Mammary epithelial cell (primary cell): ENCODE measurements at places on chromosomes 5 and 9.

- peak; percentile 39 for DNase-seq
Measured at GRCh38 chr9:106960258-106960657, 97.3 kb downstream of the ZNF462 start.

- DNase-seq, result no peak
Measured at GRCh38 chr9:89183146-89183545, 4.5 kb upstream of the SHC3 start.

DNA sequence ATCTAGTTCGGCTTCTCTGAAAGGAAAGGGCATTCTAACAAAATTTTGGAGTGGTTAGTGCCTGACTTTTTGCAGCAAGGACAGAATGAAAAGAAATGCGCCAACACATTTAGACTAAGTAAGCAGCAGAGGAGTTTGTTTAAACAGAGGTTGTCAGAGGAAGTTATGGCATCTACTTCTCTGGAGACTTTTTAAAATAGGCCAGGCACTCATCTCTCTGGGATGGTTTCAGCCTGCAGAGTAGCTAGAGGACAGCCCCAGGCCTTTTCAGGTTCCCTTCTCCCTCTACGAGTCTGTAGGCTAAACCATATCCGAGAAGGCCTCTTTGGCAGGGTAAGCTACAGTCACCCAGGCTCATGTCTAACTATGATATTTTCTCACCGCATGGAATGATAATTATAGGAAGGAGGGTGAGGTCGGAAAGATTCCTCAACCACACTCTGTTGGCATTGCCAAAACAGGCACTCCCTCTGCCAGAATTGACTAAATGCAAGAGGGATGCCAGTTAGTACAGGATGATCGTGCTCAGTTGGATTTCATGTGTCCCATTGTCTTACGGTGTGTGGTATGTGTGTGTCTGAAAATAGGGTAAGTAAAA lies 1.4 kb upstream of the CTXN3 start:
- DNase-seq, result peak; percentile 44

DNA sequence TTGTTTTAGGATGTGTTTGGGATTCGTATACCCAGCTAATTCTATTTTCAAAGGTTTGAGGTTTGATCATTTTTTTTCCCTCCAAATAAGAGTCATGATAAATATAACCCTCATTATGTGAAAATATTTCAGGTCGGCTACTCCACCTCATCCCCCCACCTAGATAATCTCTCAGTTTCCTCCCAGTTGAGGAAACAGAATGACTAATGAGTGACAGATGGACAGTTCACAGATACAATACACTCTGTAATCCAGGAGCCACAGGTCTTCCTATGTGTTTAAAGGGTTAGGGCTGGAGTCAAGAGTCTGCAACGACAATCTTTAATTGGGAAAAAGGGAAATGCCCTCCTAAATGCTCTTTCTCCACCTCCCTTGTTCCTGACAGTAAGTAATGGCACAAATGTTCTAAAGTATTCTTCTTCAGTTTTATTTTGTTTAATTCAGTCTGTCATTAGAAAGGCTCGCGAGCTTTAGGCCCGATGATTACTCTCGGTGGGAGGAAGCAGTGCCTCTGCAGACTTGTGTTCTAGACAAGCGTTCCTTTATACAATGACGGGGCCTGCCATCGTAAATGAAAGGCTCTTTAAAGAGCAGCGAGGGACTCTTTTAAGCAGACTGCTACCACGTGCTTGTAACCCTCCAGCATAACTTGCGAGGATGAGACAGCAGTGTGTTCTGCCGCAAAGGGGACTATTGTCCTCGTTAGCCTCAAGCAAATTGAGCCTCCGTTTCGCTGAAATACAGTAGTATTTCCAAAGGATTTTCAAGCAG lies 69.0 kb downstream of the MEF2C start:
- no peak for DNase-seq

DNA sequence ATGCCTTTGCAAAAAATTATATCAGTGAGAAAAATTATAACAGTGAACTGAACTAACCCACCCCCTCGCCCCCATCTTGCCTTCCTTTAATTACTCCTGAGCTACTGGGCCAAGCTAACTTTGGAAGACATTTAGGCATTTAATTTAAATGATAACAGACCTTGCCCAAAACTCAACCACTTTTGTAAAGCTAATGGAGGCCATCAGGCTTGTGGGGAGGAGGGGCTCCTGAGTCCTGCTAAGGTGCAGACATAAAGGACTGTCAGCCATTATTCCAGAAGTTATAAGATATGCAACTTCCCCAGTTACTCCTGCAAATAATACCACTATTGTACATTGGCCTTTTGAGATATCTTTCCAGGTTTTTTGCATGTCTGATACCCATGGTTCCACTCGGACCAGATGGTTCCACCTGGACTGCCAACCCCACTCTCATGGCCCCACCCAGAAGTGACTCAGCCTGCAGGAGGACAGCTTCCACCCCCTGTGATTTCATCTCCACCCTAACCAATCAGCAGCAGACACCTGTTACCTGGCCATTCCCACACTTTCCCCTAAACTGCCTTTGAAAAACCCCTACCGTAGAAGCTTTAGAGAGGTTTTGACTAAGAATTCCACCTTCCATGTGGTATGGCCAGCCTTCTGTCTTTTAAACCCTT lies 805.4 kb upstream of the CDH6 start:
- no peak for DNase-seq

DNA sequence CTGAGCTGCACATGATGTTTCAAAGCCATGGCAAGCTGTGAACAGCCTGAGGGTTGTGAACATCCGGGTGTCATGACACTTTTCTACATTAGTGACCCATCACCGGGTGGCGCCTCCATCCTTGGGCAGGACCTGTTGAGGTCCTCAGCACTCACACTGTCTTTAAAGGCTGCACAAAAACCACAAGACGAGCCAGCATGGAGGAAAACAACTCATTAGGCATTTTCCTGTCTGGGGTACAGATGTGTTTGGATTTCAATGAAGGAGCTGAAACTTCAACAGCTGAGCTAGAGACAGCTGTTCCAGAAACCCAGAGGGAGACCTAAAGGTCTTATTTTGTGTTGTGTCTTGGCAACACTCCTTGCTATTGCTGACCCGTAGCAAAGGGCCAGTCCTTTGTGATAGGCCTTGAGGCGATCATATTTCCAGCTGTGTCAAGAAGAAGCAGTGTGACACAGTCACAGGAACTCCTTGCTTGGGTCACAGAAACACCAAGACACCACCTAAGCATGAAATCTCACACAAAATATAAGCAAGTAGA lies 151.8 kb upstream of the VLDLR start:
- peak; percentile 40 for DNase-seq

- DNase-seq, result peak; percentile 14
Measured at GRCh38 chr5:4862500-4862899, 277.6 kb upstream of the ADAMTS16 start.

DNA sequence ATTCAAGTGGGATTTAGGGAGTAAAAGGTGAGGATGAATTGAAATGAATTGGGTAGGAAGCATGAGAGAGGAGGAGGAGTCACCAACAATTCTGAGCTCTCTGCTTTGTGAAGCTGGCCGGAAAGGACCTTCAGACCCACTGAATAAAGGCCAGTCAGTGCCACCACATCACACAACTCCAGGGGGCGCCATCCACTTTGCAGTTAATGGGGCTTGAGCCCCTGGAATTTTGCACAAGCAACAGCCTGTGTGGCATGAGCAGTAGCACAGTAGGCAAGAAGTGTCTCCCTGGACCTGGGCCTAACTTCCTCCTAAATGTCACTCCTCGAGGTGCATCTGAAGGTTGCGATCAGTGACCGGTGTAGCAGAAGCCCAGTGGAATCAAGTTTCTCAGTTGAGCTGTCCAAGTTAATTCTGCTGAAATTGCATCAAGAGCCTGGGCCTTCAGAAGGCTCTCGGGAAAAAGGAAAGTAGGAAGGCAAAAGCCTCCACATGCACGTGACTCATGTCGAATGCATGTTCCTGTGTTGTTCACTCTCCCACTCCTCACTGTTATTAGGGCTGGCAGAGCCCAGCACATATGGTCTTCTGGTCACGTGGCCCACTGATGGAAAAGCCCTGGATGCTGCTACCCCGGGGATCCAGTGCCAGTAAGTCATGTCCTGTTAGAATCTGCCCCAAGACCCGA lies 27.8 kb upstream of the GLIS3 start:
- DNase-seq, result peak; percentile 18

DNA sequence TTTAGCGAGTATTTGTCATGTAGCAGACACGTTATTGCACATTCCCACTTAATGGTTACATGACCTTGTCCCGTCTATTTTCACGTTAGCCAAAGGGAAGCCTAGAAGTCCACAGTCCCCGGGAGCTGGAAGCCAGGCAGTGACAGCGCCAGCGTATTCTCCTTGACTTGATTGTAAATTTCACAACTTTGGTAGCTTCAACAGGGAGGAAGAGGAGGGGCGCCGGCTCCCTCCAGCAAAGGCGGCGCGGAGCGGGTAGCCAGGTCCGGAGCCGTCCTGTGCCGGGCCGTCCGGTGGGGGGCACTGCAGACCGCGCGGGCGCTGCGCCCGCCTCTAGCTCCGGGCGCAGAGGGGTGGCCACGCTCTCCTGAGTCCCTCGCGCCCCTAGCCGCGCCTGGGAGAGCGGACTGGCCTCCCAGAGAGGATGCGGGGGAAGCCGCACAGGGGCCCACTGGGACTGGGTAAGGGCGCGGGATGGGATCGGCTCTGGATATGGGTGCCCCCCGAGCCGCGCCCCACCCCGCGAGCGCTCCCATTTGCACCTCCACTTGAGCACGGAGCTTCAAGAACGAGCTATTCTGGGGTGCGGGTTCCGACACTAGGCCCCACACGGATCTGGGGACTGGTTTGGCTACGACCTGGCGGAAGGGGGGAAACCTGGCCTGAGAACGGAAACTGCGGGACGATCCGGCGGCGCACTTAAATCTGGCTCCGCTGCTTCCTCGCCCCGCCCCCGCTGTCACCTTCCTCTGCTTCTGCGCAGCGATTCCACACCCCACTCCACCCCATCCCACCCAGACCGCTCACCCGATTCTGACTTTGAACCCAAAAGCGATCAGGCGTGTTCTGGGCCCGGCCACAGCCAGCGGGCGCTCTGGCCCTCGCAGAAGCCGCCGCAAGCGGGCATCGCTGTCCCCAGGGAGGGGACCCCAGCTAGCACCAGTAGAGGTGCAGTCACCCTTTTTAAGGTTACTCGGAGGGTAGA lies 23.8 kb downstream of the KLF4 start:
- DNase-seq, result peak; percentile 50

DNA sequence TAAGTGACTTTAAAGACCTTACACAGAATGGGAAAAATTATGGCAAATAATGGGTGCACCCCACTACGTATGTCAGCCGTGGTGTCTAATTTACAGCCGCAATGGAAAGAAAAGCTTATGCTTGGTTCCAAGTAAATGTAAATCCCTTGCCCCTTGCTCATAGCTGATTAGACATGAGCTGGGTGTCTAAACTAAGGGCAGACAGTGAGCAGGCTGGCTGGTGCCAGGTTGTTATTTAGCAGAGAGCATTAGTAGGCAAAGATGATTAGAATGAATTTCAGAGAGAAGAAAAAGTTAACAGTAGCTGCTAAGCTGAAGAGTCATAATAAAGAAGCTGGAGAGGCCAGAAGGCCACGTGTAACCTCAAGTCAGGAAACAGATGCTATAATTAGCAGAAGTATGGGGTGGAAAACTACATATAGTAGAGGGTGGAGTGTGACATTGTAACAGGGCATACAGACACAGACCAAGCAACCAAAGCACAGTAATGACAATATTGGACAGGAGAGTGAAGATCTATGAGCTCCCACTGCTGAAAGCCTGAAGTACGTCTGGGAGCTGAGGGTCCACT lies 257.7 kb downstream of the MCTP1 start:
- DNase-seq, result no peak

DNA sequence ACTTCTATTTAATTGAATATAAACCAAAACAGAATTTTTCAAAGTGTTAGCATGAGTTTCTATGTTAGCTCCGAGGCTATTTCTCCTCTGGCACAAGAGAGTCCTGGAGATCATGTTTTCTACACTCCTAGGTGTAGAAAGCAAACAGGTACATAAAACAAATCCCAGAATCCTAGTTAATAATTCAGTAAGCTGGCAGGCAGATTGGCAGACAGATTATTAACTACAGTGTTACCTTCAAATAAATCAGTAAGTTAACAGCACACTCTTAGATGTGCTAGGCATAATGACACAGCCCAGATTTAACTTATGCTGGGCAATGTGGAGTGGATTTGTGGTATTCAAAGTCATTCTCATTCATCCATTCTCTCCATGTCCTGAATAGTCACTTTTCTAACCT lies 282.8 kb upstream of the RPS23 start:
- DNase-seq, result no peak

GRCh38 chr9:92476962-92477361 lies 5.3 kb downstream of the ASPN start:
- DNase-seq, result no peak

DNA sequence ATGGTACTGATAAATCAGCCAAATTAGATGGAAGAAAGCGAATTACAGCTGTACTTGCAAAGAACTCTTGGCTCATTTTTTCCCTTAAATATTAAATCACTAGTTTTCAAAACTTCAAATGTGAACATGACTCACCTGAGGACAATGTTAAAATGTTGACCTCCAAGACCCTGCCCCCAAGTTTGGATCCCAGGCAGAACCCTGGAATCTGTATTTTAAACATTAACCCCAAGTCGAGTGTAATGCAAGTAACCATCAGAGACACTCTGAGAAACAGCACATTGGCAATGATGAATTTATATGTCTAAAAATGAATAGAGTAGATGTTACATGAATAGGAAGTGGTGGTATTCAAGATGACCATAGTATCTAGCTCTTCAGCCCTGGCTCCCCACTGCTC lies 2.3 kb upstream of the CD274 start:
- DNase-seq, result no peak

- DNase-seq, result peak; percentile 50
Measured at GRCh38 chr5:38831117-38831516, 14.7 kb upstream of the OSMR start.

- no peak for DNase-seq
Measured at GRCh38 chr9:117302487-117302886, 112.4 kb downstream of the ASTN2 start.

DNA sequence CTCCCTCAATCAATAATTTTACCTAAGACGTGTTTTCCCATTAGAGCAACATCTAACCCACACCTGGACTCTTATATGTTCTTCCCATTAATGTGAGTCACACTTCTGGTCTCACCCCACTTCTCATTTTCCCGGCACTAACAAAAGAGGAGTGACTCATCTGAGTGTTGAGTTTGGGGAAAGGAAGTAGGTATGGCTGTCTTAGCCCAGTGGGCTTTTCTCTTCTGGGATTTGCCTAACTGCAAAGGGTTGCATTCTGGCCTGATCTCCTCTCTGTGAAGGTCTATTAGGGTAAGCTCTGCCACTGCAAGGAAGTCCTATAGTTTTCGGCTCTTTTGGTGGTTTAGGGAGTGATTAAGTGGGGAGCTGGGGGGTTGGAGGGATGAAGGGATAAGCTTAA lies 195.6 kb downstream of the KIAA0825 start:
- DNase-seq, result peak; percentile 86

- no peak for DNase-seq
Measured at GRCh38 chr5:58183078-58183785, 276.7 kb downstream of the PLK2 start.
